Activated CD8-positive, alpha-beta memory T cell treated with anti-CD3 and anti-CD28 coated beads, Interleukin-2, amount 10 ng/mL, durations not matched to agents 7 days and 5 days (primary cell): ENCODE measurements at places on chromosomes 2 and 18. TPM values are rescaled to one million over a fixed set of nuclear protein-coding genes. Genes with fewer than 3 reads are reported as not detected.

CGREF1 gene
- 1.1 TPM for total RNA-seq

CNPPD1 gene
- 66.9 TPM for total RNA-seq

GREB1L gene
- total RNA-seq = not detected

RBKS gene
- 2.6 TPM for total RNA-seq

AKAIN1 gene
- not detected for total RNA-seq

DNA sequence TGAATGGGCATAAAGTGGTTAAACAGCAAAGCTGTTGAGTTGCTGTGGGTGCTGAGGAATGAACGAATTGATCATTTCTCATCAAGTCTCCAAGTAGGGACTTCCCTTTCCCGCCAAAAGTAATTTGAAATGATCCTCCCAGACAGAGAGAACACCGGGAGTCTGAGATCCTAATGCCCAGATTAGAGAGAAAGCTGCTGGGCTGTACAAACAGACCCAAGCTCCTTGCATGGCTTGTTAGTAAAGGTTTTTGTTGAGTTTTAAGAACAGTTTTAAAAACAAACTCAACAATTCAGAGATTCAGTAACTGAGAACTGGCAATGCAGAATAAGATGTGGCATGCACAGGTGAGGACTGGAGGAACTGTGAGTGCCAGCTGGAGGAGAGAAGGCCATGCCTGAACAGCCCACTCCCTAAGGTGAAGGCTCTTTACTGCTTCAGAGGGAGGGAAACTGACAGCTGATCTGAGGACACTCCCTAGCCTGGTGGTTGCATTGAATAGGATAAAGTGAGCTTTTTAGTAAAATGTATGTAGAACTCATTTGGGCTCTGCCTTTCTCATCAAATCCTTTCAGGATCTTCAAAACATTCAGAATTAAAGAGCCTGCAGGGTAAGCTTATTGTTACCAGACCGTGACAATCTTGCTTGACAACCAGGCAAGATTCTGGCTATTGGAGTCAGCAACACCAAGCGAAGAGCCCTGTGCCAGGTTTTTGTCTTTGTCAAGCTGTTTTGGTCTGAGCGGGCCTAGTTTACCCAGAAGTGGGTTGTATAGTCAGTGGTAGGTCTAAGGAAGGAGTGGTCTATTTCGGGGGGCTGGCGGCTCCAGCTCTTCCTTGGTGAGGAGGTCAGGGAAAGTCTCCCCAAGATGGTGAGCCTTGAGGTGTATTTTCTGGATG lies 63.2 kb upstream of the IGFBP5 start:
- H3K4me1 ChIP-seq = no peaks in the 10 kb centered on the region
- H3K27me3 ChIP-seq = peaks cover 22% of the 10 kb centered on the region
- no peaks in the 10 kb centered on the region for H3K36me3 ChIP-seq
- H3K4me3 ChIP-seq = no peak overlapping the region
- no peak overlapping the region for H3K27ac ChIP-seq

- no peak overlapping the region for H3K27ac ChIP-seq
- no peak overlapping the region for H3K4me3 ChIP-seq
- H3K27me3 ChIP-seq = no peaks in the 10 kb centered on the region
- no peaks in the 10 kb centered on the region for H3K36me3 ChIP-seq
- DNase-seq = no peak
Observed at GRCh38 chr18:67151366-67151765, 365.2 kb downstream of the DSEL start.

GRCh38 chr18:8960740-8961657 lies 141.5 kb upstream of the NDUFV2 start:
- peaks cover 33% of the 10 kb centered on the region for H3K27me3 ChIP-seq
- H3K4me3 ChIP-seq = no peak overlapping the region
- H3K36me3 ChIP-seq = no peaks in the 10 kb centered on the region

DNA sequence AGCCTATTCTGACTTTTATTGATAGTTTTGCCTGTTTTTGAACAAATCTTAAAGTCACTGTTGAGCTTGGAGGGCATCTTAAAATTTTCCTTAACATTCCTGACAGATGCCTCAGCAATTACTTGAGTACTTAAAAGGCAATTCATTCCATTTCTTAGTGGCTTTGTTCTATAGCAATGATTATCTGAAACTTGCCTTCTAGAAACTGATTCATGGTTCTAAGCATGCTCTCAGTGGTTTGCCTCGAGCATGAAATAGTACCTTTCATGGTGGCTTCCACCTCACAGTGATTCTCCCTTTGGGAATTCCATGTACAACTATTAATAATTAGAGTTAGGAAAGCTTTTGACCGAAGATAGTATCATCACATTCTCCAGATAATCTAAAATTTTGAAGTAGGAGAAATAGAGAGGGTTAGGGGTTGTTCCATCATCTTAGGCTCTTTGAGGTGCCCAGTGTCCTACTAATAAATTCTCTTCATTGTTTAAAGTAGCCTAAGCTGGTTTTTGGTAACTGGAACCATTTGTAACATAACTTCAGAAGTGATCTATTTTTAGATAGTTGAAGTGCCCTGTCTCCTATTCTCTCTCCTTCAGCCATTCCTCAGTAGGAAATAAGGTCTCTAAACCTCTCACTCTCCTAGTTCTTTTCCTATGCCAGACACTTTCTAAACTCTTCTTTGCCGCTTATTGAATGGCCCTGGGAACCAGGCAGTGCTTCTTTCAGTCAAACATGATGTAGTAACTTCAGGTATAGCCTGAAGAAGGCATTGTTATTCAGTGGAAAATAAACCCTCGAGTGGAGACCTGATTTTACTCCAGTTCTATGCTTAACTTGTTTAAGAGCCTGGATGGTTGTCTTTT lies 156.1 kb downstream of the HAUS1 start:
- H3K36me3 ChIP-seq = peaks cover 51% of the 10 kb centered on the region
- H3K27ac ChIP-seq = no peak overlapping the region
- peaks cover 31% of the 10 kb centered on the region for H3K4me1 ChIP-seq
- H3K4me3 ChIP-seq = no peak overlapping the region

DNA sequence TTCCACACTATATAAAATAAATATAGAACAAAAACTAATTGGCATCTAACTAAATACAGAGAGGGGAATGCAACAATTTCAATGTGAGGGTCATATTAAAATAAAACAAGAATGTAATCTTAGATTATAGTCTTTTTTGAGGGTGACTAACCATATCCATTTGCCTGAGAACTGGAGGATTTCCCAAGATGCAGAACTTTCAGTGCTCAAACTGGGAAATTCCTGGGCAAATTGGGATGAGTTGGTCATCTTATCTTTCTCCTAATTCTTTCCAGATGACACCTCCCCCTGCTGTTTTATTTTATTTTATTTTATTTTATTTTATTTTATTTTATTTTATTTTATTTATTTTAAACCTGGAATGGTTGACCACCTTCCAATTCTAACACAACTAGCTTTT lies 846.2 kb downstream of the SLC4A3 start:
- H3K4me1 ChIP-seq = no peaks in the 10 kb centered on the region
- H3K4me3 ChIP-seq = no peak overlapping the region
- H3K27ac ChIP-seq = no peak overlapping the region
- no peaks in the 10 kb centered on the region for H3K36me3 ChIP-seq

- peaks cover 2% of the 10 kb centered on the region for H3K36me3 ChIP-seq
- H3K27ac ChIP-seq = peak overlapping the region; percentile 65
- H3K4me1 ChIP-seq = peaks cover 11% of the 10 kb centered on the region
- H3K27me3 ChIP-seq = no peaks in the 10 kb centered on the region
Observed at GRCh38 chr2:161905389-161906046, 168.5 kb downstream of the DPP4 start.

DNA sequence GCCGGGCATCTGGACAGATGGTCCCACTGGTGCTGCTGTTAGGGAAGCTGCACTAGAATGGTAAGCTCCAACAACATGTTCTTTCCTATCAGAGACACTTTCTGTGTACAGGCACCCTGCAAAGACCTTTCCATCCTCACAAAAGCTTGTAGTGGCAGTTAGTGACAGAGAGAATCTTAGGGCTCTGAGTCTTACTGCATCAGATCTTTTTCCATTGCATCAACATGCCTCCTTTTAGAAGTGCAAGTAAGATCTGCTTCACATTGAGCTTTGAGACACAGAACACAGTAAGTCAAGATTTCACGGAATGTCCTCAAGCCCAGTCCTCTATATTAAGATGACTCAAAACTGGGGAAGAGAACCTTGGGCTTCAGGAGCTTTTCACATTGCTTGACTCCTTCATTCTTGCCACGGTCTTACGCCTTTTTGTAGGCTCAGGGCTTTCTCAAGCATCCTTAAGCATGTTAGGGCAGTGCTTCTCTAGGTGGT lies 52.6 kb downstream of the ARL4C start:
- DNase-seq = no peak
- H3K27me3 ChIP-seq = no peaks in the 10 kb centered on the region
- peaks cover 41% of the 10 kb centered on the region for H3K36me3 ChIP-seq

DNA sequence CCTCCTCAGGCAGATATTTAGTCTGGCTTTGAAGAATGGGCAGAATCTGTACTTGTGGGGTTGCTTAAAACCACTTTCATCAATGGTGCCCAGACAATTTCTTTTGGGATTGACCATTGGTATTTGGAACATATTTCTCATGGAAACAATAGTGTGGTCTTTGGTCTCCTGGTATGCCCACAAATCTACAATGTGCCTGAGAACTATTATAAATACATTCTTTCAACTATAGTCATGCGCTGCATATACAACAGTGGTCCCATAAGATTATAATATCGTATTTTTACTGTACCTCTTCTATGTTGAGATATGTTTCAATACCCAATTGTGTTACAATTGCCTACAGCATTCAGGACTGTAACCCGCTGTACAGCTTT lies 34.8 kb upstream of the PPP4R1 start:
- no peaks in the 10 kb centered on the region for H3K4me1 ChIP-seq
- H3K4me3 ChIP-seq = no peak overlapping the region
- H3K36me3 ChIP-seq = no peaks in the 10 kb centered on the region

GRCh38 chr2:150520033-150520432 lies 32.6 kb upstream of the RND3 start:
- no peak for DNase-seq
- H3K27ac ChIP-seq = no peak overlapping the region
- no peak overlapping the region for H3K4me3 ChIP-seq
- H3K36me3 ChIP-seq = no peaks in the 10 kb centered on the region
- H3K4me1 ChIP-seq = no peaks in the 10 kb centered on the region

DNA sequence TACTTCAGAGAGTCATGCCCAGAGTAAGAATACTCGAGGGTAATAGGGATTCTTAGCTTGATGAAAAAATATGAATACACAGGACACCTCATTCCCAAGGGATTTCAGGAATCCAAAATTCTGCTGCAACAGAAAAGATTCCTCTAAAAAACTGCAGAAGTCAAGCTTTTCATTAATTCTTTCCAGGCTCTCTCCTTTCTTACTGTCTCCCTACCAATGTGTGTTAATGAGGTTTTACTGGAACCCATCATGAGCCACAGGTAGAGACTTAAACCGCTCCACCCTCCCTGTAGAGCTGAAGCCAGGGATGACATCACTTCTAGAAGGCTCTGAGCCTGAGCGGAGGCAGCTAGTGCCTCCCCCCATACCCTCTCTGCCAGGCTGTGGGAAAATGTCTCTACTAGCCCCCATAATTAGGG lies 3.4 kb downstream of the SDC1 start:
- no peaks in the 10 kb centered on the region for H3K36me3 ChIP-seq
- no peak for DNase-seq
- no peak overlapping the region for H3K4me3 ChIP-seq
- H3K4me1 ChIP-seq = peaks cover 6% of the 10 kb centered on the region
- peaks cover 48% of the 10 kb centered on the region for H3K27me3 ChIP-seq

DNA sequence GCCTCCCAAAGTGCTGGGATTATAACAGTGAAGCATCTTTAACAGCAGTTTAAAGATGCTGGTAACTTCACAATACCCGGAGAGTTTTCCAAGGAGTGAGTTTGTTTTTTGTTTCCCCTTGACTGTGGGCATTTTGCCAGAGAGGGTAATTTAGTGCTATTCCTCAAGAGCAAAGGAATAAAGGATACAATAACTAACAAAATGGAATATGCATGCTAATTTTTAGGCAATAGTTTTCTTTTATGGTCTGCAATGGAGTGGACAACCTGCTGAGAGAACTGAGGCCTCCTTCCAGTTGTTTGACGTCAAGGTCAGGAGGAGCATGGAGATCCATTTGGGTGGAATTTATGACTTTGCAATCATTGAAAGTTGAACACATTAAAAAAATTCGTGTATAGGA lies 15.9 kb upstream of the GREB1 start:
- no peaks in the 10 kb centered on the region for H3K4me1 ChIP-seq
- no peaks in the 10 kb centered on the region for H3K36me3 ChIP-seq
- no peak overlapping the region for H3K27ac ChIP-seq
- no peak for DNase-seq
- H3K27me3 ChIP-seq = peaks cover 9% of the 10 kb centered on the region
- H3K4me3 ChIP-seq = no peak overlapping the region

DNA sequence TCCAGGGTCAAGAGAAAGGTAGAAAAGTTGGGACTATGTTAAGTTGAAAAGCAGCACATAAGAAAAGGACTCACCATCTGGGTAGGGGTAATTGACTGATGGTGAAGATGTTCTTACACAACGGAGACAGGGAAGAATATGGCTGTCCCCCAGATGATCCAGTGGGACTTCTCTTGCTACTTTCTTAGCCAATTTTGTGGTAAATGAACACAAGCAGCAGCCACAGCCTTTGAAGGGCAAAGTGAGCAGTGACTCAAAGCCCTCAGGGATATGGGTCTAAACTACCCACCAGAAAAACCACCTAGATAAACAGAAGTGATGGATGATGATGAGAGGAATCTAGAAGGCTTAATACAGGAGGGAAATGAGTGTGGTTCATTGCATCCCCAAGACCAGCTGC lies 65.8 kb upstream of the SLC9A2 start:
- no peaks in the 10 kb centered on the region for H3K36me3 ChIP-seq
- H3K27me3 ChIP-seq = no peaks in the 10 kb centered on the region
- H3K27ac ChIP-seq = no peak overlapping the region
- no peak for DNase-seq

DNA sequence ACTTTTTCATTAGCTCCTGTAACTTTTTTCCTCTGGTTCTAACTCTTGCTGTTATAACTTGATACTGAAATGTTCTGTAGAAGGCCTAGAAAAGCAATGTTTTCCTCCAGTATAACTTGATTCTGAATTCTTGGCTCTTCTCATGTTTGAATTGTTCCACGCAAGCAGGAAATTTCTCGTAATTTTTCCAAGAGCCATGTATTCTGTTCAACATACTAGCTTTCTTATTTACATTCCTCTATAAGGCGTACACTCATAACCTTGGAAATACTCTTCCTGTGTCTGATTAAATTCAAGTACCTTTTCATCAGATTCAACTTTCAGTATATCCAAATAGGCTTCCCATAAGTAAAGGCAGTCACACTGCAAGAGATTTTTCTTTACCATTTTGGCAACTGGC lies 109.1 kb downstream of the SMAD2 start:
- no peak for DNase-seq
- no peak overlapping the region for H3K4me3 ChIP-seq
- no peaks in the 10 kb centered on the region for H3K4me1 ChIP-seq
- H3K27ac ChIP-seq = no peak overlapping the region
- peaks cover 17% of the 10 kb centered on the region for H3K36me3 ChIP-seq
